SHP77 (cell line): ENCODE measurements at places on chromosomes 7 and 10.
A peak's percentile ranks its signal among the peaks of the same experiment; 100 is the strongest.

- DNase-seq = no peak
These were observed 216.6 kb downstream of the ZMYND11 start for GRCh38 chr10:351770-352334.

- no peak for DNase-seq
These were observed 55.1 kb upstream of the AASS start for GRCh38 chr7:122199171-122199570.

DNA sequence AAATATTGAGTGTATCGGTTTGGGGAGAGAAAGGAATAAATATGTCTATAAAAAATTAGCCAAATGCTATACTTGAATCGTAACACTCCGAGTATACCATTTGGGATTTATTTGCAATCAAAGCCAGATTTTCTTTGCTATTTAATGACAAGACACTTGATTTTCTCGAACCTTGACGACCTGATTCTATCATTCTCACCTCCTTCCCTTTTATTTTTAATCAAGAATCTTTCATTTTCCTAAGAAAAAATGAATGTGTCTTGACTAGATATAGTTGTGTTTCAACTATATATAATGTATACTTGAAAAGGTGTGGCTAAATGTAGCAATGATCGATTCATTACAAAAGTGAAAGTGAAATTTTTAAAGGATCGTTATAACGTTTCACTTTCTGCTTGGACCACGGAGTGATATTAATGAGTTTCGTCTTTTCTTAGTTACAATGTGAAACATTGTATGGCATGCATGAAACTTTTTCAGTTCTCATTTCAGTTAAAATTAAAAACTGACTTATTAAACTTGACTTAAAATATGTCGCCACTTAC is 562 bp downstream of the NUB1 start:
- DNase-seq = no peak

DNA sequence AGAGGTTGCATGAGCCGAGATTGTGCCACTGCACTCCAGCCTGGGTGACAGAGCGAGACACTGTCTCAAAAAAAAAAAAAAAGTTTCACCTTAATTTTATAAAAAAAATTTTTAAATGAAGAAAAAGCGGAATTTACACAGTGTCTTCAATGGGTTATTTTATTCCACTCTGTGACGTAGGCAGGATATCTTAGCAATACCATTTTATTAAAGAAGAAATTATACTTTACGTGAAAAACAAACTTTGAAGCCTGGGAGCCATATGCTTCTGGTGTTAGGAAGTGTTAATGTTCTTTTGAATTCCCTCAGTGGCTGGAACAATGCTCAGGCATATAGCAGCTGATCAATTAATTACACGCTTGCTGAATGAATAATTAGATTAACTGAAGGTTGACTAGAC is 77.7 kb downstream of the CLEC2L start:
- no peak for DNase-seq

DNA sequence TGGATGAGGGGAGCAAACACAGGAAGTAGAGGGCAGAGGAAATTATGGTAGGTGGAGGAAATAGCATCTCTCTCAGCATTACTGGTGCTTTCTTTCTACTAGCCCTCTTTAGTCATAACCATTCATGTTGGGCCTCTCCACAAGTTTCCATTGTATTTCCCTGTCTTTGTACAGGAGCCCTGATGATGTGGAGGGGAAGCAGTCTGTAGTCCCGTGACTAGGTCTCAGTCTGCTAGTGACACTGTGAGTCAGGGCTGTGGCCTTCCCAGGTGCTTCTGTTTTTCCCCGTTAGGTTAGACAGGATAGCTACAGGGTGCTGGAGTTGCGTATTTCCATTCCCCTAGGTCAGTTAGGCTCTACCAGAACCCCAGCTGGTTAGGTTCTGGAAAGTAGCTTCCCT is 82.9 kb upstream of the NAMPT start:
- DNase-seq = no peak

DNA sequence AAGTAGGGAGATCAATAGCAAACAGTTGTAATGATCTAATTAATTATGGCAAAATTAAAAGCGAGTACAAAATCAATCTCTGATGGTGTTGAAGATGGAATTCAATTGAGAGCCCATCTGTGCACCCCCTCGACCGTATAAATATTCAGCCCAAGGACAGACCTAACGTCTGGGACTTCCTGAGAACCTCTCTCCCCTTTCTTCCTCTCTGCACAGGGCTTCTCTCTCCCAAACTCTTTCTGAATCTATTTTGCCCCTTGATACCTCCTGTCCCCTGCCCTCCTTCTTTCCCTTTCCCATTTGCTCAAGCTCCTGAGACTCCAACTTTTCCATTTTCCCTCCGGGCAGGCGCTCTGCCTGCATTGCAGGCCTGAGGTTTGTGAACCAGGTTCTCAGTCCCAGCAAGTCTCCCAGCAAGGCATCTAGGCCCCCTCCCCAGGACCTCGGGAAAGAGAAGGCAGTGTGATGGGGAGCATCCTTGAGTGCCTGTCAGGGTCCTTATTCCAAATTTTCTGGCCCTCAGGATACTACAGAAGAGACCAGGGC is 8.5 kb upstream of the PAX2 start:
- DNase-seq = no peak

DNA sequence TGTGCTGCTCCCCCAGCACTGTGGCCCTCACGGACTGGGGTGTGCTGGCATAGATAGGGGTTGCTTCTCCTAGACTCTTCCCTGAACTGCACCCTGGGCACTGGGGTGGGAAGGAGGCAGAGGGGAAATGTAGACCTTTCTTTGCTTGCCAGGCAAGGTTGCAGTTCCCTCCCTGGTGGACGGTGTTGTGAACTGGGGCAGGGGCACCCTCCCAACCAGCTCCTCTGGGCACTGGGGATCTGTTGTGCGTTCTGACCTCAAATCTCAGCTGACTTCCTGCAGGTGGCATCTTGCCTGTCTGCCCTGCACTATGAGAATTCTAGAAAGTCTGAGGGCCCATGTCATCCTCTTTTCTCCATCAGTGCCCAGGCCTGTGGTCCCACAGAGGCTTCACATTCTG is 53.9 kb downstream of the ARHGAP22 start:
- no peak for DNase-seq

DNA sequence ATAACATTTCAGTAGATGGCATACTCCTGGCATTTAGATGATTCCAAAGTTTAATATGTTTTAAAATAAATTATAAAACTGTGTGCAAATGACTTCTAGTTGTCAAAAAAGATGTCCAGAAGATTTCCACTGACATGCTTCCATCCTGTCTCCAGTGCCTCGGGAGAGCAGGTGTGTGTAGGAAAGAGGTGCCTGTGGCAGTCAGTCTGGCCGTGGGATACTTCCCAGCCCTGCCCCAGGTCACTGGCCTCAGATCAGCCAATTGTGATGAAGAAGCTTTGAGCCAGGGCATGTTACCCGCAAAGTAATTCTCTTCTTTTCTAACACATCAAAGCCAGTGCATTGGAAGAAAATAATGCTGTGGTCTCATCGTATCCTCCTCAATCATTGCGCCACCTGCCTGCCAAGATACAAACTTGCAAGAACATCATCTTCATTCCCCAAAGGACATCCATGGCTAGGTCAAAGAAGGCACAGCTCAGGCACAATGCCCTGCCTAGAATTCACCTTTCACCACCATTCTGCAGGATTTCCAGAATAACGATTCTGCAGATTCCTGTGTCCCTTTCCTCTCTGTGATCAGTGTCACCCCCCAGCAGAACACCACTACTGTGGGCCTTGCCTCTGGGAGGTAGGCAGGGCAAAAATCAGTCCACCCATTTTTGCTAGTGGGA is 6.3 kb upstream of the KCNMA1 start:
- no peak for DNase-seq

- DNase-seq = peak; percentile 31
These were observed 25.8 kb downstream of the MACC1 start for GRCh38 chr7:20191391-20191869.

GRCh38 chr7:151143261-151144015 is 24.1 kb downstream of the GBX1 start:
- no peak for DNase-seq

DNA sequence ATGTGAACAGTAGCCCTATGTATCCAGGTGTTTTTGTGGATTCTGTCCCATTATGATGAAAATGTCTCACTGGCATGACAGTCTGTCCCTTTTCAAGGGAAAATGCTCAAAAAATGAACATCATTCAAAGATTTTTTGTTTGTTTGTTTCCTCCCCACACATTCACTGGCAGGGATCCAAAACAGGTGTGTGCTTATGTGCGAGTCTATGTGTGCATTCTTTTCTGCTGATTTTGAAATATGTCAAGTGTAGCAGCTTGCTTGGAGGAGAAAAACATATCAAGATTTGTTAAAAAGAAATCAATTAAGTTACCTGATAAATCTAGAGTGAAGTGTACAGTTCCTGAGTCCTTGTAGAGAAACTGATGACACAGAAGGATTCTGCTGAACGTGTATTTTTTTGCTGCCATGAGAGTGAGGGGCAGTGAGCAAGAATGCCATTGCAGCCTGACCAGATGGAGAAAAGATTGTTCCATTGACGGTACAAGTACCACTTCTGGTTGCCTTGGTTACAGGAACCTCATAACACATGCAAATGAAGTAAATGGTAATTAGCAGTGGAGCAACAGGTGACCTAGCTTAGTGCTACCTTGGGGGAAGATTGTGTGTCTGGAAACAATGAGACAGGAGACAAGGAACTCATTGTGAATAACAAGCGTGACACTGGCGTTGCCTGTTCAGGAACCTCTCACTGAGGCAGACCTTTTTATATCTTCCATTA is 277.4 kb upstream of the PHYHIPL start:
- no peak for DNase-seq

- DNase-seq = no peak
These were observed 179.9 kb upstream of the NAMPT start for GRCh38 chr7:106464651-106465050.

DNA sequence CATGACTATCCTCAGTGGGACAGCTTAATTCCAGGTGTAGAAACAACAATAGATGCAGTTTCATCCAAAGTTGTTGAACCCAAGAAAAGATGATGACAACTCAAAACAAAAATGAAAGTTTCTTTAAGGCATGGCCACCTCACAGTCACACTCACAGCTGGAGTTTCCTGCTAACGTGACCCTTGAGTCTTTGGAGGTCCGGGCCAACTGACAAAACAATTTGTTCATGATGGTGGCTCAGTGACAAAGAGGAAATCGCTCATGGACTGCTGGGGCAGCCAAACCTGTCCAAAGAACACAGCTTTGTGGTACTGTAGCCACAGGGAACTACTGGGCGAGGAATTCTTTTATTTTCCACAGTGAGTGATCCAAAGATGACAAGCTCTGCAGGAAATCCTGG is 96.0 kb upstream of the JCAD start:
- no peak for DNase-seq

- DNase-seq = no peak
These were observed 74.1 kb downstream of the CRPPA start for GRCh38 chr7:16347066-16347826.

DNA sequence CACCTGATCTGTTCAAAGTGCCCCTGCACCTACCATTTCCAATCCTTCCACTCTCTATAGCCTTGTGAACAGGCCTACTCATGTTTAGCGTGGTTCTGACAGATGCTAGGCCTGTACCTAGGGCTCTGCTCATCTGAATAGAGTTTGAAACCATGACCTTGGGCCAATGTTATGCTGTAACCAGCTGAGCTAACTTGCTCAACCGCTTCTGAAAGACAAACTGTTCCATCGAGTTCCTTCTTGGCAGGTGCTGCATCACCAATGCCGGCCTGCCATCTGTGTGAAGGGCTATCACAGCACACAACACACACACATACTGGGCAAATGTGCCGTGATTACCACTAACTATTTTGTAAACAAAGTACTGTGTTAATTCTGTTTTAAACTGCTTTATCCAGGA is 419.0 kb upstream of the GALNT17 start:
- peak; percentile 70 for DNase-seq

DNA sequence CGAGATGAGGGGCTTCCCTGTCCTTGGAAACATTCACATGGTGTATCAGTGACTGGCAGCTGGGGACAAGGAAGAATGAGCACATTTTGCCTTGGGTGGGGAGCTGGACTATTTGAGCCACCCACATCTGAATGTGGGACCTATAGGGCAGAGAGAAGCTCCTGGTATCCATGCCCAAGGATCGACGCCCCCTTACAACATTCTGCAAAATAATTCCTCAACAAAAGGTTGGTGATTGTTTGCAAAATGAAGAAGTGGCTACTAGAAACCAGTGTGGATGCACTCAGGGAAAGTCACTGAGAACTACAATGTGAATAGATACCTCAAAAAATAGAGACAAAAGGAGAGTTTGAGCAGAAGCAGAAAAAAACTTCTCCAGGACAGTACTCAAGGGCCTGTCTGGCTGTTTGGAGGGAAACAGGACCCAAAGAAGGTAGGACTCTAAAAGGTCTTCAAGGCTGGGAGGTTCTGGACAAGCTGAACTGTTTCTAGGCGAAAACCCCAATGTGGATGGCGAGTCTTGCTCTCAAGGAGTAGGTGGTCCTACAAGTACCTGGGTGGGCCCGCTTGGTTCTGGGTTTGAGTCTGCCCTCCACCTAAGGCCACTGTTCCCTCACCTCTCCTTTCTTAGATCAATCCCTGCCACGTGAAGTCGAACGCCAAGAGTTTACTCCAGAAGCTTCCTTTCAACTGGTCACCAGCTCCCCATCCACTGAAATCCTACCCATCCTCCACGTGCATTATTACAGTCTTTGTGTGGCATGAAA is 125.0 kb upstream of the ZNF746 start:
- DNase-seq = no peak

GRCh38 chr7:4931943-4932342 is 27.0 kb downstream of the MMD2 start:
- DNase-seq = peak; percentile 66

GRCh38 chr7:32043688-32044087 is 26.5 kb downstream of the PDE1C start:
- DNase-seq = no peak

DNA sequence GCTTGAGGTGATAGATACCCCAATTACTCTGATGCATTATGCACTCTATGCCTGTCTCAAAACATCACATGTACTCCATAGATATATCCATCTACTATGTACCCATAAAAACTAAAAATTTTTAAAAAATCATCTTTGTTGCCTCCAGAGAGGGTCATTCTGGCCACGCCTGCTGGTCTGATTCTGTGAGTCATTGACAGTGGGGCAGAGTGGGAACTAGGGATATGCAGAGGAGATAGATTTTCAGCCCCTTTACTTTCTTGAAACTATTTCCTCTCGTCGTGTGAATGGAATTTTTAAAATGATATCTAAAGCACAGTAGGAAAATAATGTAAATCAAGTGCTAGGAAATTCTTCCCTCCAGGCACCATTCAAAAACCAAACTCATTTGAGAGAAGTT is 715.0 kb upstream of the NRP1 start:
- DNase-seq = no peak

- no peak for DNase-seq
These were observed 13.3 kb upstream of the RAB18 start for GRCh38 chr10:27490807-27491206.

DNA sequence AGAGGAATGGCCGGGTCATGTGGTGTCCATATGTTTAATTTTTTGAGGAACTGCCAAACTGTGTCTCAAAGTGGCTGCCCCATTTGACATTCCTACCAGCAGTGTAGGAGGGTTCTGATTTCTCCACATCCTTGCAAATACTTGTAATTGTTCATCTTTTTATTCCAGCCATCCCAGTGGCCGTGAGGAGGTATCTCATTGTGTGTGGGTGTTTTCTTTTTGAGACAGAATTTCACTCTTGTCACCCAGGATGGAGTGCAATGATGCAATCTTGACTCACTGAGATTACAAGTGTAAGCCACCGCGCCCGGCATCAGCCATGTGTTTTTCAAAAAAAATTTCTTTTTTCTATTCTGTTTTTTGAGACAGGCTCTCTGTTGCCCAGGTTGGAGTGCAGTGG is 38.7 kb upstream of the DLG5 start:
- no peak for DNase-seq

GRCh38 chr10:4088354-4089066 is 303.5 kb upstream of the KLF6 start:
- no peak for DNase-seq
